ENCODE measurements at places on chromosomes 16 and 17. TPM values are rescaled to one million over a fixed set of nuclear protein-coding genes. Genes with fewer than 3 reads are reported as not detected.

GRCh38 chr17:17952691-17953090 lies 19.5 kb downstream of the TOM1L2 start:
- no peak for DNase-seq

Gene CCL16
- not detected for total RNA-seq

Gene TMC5
- total RNA-seq: not detected

Gene TNP2
- total RNA-seq: not detected

Gene SLFN14
- not detected for total RNA-seq
